ENCODE measurements at places on chromosomes 11 and 22.

- no peak for ATAC-seq
Measured at GRCh38 chr11:12432507-12432906, 55.1 kb downstream of the PARVA start.

- ATAC-seq = no peak
Measured at GRCh38 chr22:30640361-30640760, 4.8 kb downstream of the SLC35E4 start.

GRCh38 chr11:113773092-113773415, 438 bp downstream of the ZW10 start:
- peak; percentile 21 for ATAC-seq

GRCh38 chr11:127564810-127565209, 564.2 kb upstream of the KIRREL3 start:
- no peak for ATAC-seq

Measured in activated T-helper 17 cell treated with anti-CD3 and anti-CD28 coated beads, Interleukin-2, amount 50 U/mL, for 72 hours (primary cell).